ENCODE measurements at places on chromosomes 2 and 18.

GRCh38 chr2:22817197-22817596, 567.8 kb upstream of the KLHL29 start:
- DNase-seq: no peak

GRCh38 chr2:240983361-240983995, 14.9 kb upstream of the SNED1 start:
- peak; percentile 34 for DNase-seq

- DNase-seq: no peak
Measured at GRCh38 chr2:140183056-140183765, 1403.0 kb upstream of the NXPH2 start.

DNA sequence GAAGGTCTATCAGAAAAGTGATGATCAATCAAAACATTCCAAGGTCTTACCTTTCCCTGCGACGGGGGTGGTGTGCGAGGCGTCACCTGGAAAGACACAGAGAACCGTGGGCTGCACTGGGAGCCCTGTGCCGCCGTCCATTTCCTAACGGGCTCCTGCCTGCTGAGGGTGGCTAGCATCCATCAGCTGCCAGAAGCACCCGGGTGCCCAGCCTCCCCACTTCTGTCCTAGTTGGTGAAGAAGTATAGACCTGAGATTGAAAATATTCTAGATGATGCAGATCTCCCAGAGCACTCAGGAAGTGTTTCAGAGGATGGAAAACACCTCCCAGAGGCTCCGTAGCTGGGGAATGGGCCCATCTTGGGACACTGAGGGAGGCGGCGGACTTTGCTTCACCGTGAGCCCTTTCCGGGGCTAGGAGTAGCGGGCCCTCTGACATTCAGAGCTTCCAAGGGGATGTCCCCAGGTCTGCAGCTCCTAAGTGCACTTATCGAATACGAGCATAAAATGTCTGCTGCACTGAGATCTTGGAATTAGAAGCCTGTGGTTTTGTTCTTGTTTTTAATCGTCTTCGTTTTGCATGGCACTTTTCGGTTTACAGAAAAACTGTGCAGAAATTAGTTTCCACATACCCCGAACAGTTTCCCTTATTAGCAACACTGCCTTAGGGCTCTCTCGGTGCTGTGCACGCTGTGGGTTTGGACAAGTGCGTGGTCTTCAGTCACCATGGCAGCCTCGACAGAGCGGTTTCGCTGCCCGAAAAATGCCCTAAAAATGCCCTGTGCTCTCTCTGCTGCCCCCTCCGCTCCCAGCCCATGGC, 143.5 kb downstream of the MBP start:
- DNase-seq: no peak

DNA sequence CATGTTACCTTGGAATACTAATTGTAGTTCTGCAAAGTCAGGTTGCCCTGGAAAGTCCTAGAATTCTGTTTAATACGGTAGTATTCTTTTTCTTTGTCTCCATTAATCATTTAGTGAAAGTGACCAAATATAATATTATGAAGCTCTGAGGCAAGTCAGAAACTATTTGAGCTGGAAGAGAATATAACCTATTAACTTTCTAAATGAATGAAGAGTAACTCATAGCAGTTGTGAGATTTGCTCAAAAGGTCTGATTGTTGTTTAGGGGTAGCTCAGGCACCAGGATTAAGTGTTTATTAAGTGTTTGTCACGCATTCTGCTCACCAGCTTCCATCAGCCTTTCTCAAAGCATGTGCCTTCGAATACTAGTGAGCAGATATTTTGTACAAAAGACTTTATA, 46.7 kb upstream of the SERPINE2 start:
- no peak for DNase-seq

DNA sequence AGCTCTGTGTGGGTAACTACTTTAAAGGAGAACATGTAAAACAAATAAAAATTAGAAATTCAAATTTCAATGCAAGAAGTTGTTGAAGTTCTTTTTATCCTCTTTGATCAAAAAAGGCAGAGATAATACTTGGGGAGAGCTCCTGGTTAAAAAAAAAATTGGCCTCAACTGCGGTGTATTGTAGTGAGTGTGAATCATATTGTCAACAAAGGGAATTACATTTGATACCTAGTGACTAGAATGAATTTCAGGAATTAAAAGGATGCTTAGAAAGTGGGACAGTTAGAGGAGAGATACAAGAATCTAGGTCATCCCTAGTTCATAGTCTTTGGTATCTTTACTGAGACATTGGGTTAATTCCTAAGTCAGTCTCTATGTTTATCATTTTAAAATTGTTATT, 473.0 kb downstream of the CCDC85A start:
- no peak for DNase-seq

DNA sequence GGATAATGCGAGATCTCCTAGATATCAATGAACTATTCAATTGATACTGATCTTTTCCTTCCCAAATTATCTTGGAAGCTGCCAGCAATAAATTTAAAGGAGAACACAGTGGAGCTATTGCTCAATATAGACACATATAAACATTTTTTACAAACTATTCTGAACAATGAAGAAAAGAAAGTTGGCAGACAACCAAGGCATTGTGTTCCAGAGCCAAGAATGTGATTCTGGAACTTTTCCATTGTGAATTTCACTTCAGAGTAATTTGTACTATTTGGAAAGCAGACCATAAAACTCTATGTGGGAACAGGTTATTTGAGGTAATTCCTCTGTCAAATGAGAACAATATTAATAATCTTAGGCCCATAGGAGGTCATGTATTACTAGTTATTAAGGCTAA, 588.2 kb downstream of the IRS1 start:
- no peak for DNase-seq

DNA sequence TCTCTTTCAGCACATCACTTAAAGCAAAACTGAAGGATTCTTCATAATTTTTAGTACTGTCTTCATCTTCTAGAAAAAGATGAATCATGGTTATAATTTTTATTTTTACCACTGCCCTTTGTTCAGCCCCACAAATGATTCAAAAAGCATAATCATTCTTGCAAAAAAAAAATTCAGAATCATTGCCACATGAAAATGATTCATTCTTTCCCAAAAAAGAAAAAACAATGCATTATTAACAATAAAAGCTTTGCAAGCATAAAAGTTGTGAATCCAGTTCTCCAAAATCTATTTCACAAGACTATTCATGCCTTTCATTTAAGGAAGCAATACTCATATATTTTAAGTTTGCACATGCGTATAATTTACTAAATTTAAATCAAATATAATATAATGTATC, 204.8 kb downstream of the RBM43 start:
- no peak for DNase-seq

GRCh38 chr2:195848119-195848899, 191.3 kb downstream of the SLC39A10 start:
- no peak for DNase-seq

DNA sequence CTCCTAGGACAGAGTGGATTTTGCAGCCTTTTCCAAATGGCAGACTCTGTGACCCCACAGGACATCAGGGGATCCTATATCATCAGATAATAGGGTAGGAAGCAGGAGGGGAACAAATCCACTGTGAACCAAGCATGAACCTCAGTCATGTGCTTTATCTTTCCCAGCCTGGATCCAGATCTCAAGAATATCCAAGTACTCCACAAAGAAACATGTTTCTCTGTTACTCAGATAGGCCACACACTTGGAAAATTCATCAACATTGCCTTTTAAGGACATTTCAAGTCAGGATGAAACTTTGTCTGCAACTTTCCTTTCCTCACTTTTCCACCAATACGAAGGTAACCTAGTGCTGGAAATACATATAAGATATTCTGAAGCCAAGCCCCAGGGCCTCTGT, 85.8 kb downstream of the RDH14 start:
- DNase-seq: no peak
